Renal cortex interstitium (tissue), 15 donors: ENCODE measurements at places on chromosomes 12 and 14.

DNA sequence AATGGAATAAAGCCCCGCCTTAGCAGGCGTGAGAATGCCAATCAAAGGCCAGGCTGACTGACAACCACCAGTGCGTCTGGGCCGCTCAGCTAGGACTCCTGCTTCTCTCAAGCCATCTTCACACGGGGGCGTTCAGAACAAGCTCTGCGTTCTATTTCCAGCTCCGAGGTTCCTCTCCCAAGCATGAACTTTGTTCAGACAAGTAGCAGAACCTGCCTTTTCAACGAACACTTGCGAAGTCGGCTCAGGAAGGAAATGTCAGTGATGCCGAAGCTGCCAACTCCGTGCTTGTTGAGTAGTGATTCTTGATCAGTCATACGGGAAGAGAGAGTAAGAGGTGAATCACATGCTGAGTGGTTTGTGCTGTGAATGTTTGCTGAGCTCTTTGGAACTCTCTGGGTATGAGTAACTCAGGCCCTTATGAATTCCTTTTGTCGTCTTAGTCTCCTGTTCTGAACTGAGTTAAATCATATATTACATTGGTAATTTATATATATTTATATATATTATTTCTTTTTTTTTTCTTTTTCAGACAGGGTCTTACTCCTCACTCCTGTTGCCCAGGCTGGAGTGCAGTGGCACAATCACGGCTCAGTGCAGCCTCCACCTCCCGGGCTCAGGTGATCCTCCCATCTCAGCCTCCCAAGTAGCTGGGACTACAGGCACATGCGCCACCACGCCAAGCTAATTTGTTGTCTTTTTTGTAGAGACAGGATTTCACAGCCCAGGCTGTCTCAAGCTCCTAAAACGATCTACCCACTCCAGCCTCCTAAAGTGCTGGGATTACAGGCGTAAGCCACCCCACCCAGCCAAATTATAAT lies 29.4 kb upstream of the BCL7A start:
- no peak for DNase-seq

DNA sequence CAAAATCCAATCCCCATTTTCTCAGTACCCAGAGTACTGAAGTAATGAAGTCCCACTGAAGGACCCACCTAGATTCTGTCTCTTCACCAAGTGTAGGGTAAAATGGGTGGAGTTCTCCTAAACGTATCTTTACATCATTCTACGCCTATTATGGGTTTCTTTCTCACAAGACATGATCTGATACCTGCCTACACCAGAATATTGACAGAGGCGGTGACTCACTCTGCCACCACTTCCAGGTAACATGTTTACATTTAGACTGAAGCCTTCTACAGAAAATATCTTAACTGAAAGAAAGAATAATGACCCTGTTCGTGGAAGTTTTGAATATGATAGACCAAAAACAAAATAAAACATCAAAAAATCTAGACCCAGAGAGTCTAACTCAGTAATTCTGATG lies 89.8 kb downstream of the BTG1 start:
- DNase-seq, result no peak

- DNase-seq, result no peak
These were observed 44.3 kb upstream of the STK38L start for GRCh38 chr12:27199638-27200300.

DNA sequence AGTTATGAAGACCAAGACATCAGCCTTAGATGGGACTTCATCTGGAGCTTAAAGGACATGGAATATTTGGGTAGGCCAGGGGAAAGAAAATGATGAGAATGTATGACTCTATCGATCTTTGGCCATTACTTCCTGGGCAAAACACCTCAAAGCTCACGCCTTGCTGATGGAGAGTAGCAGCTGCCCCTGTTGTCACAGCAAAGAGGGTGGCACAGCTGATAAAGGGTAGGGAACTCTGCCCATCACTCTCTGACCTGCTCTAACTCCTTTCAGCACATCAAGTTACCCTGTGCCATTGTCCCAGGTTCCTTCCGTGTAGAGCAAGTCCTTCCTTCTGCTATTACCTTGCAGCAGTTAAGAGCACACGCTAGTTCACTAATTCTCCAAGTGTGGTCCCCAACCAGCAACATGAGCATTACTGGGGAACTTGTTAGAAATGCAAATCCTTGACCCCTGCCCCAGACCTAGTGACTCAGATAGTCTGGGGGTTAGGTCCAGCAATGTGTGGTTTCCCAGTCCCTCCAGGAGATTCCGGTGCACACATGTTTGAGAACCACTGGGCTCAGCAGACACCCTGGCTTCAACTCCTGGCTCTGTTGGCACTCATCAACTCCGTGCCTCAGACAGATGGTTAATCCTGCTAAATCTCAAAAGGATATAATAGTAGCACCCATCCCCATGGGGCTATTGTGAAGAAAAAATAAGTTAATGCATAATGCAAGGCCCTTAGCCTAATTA lies 93.7 kb upstream of the EEA1 start:
- no peak for DNase-seq

- DNase-seq, result no peak
These were observed 438.4 kb upstream of the OR4E1 start for GRCh38 chr14:22112004-22112403.

GRCh38 chr14:66104486-66104885 lies 381.7 kb upstream of the CCDC196 start:
- DNase-seq, result no peak

DNA sequence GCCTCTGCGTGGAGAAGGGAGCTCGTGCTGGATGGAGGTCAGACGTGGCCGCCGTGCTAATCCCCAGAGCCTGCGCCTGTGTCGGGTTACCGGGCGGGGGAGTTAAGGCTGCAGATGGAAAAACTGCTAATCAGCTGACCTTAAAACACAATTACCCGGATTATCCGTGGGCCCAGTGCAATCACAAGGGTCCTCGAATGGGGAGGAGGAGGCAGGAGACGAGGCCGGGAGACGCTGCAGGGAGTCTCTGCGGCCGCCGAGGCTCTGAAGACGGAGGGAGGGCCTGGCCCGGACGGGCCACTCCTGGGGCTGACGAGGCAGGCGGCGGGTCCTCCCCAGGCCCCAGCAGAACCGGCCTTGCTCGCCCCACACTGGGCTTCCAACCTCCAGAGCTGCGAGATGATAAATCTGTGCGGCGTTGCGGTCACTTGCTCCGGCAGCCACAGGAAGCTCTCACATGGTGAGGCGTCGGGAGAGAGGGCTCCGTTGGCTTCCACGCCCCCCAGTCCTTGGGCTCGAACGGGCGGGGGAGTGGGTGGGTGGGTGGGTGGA lies 32.9 kb upstream of the FBRSL1 start:
- no peak for DNase-seq

- peak; percentile 90 for DNase-seq
These were observed at the start of gene LRIG3 for GRCh38 chr12:58920102-58920960. Gene LRIG3, minus strand, starts transcription at chr12:58920504. Its CDS starts 269 bp downstream, at chr12:58920235.

- DNase-seq, result no peak
These were observed 7.5 kb downstream of the KLRG1 start for GRCh38 chr12:8996682-8997405.

DNA sequence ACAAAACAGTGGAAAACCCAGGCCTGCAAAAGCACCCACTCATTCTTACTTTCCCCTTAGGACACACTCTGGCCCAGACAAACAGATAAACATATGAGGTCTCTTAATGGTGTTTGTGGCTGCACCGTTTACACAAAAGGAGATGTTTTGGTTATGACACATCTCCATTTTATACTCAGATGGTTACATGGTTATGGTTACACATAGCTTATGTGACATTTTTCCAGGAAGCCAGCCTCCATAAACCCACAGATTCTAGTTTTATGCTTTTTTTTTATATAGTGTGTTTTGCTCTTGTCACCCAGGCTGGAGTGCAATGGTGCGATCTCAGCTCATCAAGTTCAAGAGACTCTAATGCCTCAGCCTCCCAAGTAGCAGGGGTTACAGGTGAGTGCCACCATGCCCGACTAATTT lies 3.5 kb upstream of the KLRD1 start:
- no peak for DNase-seq

DNA sequence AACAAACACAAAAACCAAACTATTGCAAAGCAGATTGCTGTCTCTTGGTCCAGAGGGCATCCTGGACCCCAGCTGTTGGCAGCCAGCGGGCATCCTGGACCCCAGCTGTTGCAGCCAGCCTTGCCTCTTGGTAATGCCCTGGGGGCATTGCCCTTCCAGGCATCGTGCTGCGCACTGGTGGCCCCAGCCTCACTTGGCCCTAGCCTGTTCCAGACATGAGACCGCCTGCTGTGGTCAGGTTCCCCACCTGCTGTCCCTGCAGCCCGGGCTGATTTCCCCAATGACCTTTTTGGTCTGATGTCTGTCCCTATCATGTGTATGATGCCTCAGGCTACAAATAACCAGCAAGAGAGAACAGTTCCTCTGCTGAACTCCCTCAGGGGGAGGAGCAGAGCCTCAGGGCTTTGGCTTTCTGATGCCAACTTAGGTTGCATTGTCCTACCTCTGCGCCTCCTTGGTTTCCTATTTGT lies 20.8 kb downstream of the MLXIP start:
- DNase-seq, result no peak
